ENCODE measurements at places on chromosomes 16 and 17. TPM values are rescaled to one million over a fixed set of nuclear protein-coding genes. Genes with fewer than 3 reads are reported as not detected.

GRCh38 chr17:7095625-7096024 lies 15.6 kb upstream of the CLEC10A start:
- H3K36me3 ChIP-seq: no peaks in the 10 kb centered on the region
- peak; percentile 69 for DNase-seq
- H3K4me1 ChIP-seq: peaks cover 35% of the 10 kb centered on the region
- no peaks in the 10 kb centered on the region for H3K27me3 ChIP-seq
- H3K27ac ChIP-seq: peak overlapping the region; percentile 18

DNA sequence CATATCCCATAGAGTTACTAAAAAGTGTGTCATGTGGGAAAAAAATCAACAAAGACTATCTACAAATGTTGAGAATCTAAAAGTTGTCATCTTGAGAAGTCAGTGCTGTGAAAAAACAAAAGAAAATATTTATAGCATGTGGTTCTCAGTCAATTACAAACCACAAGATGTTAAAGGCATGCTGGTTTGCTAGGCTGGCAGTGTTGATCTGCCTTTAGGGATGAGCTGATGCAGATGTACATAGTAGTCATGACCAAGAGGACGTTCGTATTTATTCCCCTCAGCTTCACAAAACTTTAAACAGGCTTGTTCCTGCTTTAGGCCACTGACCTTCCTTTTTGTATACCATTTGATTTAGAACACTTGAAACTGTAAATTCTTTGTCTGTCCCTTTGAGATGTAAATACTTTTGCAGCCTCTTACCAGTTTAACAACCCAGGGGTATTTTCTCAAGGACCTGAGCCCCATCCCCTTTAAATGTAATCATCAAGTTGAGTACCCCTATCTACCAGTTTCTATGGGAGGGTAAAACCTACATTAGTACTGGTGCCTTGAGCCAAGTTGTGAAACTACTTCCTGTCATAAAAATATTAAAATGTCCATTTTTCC lies 446.6 kb downstream of the KCNJ18 start:
- no peak for DNase-seq
- H3K27ac ChIP-seq: no peak overlapping the region
- no peak overlapping the region for H3K4me3 ChIP-seq
- H3K4me1 ChIP-seq: no peaks in the 10 kb centered on the region

DNA sequence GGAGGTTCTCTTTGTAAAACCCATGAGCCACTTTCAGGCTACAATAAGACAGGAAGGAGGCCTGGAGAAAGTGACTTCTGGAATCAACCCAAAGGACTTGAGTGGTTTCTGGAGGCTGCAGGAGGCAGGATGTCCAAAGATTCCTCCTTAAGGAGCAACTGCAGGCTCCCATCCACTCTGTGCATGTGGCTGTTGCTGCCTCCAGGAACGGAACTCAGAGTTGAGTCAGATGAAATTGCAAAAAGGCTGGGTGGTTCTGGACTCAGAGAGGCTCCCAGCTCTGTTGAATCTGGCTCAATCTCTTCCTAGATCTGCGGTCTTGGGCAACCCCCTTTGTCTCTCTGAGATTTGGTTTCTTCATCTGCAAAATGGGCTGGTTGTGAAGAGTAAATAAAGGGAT lies 197.1 kb downstream of the SHISA9 start:
- no peak for DNase-seq
- no peak overlapping the region for H3K4me3 ChIP-seq
- H3K27me3 ChIP-seq: no peaks in the 10 kb centered on the region
- no peaks in the 10 kb centered on the region for H3K36me3 ChIP-seq

GRCh38 chr16:14061732-14062259 lies 9.3 kb upstream of the MRTFB start:
- no peak for DNase-seq
- H3K4me1 ChIP-seq: no peaks in the 10 kb centered on the region
- H3K36me3 ChIP-seq: no peaks in the 10 kb centered on the region
- H3K27me3 ChIP-seq: no peaks in the 10 kb centered on the region

GRCh38 chr17:77127735-77128361 lies 12.9 kb upstream of the SEC14L1 start:
- peak; percentile 51 for DNase-seq
- H3K27me3 ChIP-seq: no peaks in the 10 kb centered on the region
- H3K27ac ChIP-seq: no peak overlapping the region
- peak overlapping the region; percentile 21 for H3K4me3 ChIP-seq

The LLGL1 gene
- total RNA-seq: 15.7 TPM

The ASGR1 gene
- total RNA-seq: 0.32 TPM

The SREBF1 gene
- 21.6 TPM for total RNA-seq

The TAF1C gene
- total RNA-seq: 110 TPM

Data from B cell (primary cell).